Endothelial cell of coronary artery (primary cell): ENCODE measurements at places on chromosomes 1 and 21. TPM values are rescaled to one million over a fixed set of nuclear protein-coding genes. Genes with fewer than 3 reads are reported as not detected.

ANKRD45 gene
- total RNA-seq, result 0.36 TPM in 1 of 2 replicates, not detected in the other

GNG4 gene
- not detected in 2 replicates for total RNA-seq

PLEKHN1 gene
- 0.19 and 0.36 TPM in 2 replicates for total RNA-seq

EVA1C gene
- total RNA-seq, result 29.6 and 31.2 TPM in 2 replicates

PRAMEF8 gene
- not detected in 2 replicates for total RNA-seq

EXTL1 gene
- not detected in 2 replicates for total RNA-seq

RCSD1 gene
- under 0.01 and 0.28 TPM in 2 replicates for total RNA-seq

HNRNPCL1 gene
- not detected in 2 replicates for total RNA-seq

FCRL6 gene
- under 0.01 TPM in 1 of 2 replicates, not detected in the other for total RNA-seq

CLCA1 gene
- total RNA-seq, result not detected in 2 replicates

PYHIN1 gene
- not detected in 2 replicates for total RNA-seq

SHISA4 gene
- 7.7 and 11.1 TPM in 2 replicates for total RNA-seq

LIN28A gene
- not detected in 2 replicates for total RNA-seq

RAB3GAP2 gene
- total RNA-seq, result 25.5 and 34.3 TPM in 2 replicates
